CD8-positive, alpha-beta T cell (primary cell): ENCODE measurements at places on chromosomes 13 and 19. TPM values are rescaled to one million over a fixed set of nuclear protein-coding genes. Genes with fewer than 3 reads are reported as not detected.

Gene KLK15
- not detected for total RNA-seq

Gene COMP
- not detected for total RNA-seq

Gene CGB2
- not detected for total RNA-seq

Gene MRI1
- total RNA-seq: 14.8 TPM

DNA sequence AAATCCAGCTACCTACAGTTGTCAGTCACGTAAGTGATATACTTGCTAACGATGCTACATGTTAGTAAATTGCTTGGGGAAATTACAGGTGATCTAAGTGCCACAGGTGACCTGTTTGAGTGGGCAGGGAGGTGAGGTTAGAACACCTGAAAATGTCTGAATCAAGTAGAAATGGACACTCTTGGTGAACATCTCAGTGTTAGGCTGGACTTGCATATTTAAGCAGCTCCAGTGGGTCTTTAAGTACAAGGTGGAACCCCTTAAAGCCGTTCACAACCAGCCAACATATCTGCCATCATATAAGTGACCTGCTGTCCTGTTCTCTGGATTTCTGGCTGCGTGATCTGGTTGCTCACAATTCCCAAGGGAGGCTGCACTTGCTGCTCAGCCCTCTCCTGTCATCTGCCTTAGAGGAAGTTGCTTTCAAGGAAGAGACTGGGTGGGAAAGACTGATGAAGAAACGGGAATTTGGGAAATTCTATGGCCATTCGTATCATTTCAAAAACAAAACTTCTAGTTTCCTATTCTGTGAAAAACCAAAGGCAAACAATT is 244.0 kb downstream of the DCLK1 start:
- DNase-seq: no peak

DNA sequence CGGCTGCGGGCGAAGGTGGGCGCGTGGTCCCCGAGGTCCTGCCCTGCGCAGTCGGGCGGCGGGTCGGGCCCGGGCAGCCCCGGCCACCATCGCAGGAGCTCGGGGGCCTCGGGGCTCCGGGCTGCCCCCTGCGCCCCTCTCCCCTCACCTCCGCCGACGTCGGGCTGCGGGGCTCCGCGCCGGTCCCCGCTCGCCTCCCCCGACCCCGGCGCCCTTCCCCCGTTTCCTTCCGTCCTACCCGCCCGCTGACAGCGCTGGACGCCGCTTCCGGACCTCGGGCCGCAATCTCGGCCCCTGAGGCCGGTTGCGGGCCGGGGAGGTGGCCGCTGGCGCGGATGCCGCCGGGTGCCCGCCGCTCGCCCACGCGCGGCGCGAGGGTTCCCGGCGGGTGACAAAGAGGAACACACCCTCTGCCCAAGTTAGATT is 720 bp downstream of the FARP1 start:
- no peak for DNase-seq

GRCh38 chr13:59865398-59865797 is 298.3 kb downstream of the DIAPH3 start:
- DNase-seq: no peak

- no peak for DNase-seq
These were observed 77.6 kb downstream of the KDM4B start for GRCh38 chr19:5046339-5047039.

GRCh38 chr19:20565321-20566018 is at the start of gene ZNF737:
Gene ZNF737 (minus strand): TSS chr19:20565781. CDS start chr19:20565640, 141 bp downstream.
- peak; percentile 95 for DNase-seq
